ENCODE measurements at places on chromosomes 7 and 10.

GRCh38 chr10:104816501-104816900 is 175.4 kb downstream of the SORCS3 start:
- DNase-seq: no peak

GRCh38 chr10:68543004-68543918 is 15.9 kb upstream of the SLC25A16 start:
- no peak for DNase-seq

GRCh38 chr10:125062227-125062913 is 98.0 kb downstream of the CTBP2 start:
- DNase-seq: no peak

- no peak for DNase-seq
These were observed 195.6 kb downstream of the ELFN1 start for GRCh38 chr7:1865571-1866255.

DNA sequence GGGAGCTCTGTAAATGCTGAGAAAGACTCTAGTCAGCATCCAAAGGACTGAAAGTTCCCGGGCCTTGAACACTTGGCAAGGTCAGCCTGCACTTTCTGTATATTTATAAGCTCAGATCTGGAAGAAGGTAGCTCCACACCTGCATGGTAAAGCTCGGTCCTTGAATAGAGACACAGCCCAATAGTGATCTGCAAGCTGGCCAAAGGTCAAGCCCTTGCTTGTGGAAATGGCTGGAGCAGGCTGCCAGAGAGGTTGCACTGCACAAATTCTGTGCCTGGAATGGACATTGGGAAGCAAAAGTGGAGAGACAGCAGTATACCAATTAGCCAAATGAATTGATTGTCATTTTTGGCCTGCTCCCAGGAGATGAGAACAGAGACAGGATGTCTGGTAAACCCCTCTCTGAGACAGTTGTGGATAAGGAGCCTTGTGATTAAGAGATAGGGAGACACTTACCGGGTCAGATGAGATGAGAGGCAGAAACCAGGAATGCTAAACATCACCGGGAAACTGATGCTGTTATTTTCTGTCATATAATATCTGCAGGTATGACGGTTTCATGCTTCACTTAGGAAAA is 8.0 kb upstream of the FRA10AC1 start:
- DNase-seq: no peak

DNA sequence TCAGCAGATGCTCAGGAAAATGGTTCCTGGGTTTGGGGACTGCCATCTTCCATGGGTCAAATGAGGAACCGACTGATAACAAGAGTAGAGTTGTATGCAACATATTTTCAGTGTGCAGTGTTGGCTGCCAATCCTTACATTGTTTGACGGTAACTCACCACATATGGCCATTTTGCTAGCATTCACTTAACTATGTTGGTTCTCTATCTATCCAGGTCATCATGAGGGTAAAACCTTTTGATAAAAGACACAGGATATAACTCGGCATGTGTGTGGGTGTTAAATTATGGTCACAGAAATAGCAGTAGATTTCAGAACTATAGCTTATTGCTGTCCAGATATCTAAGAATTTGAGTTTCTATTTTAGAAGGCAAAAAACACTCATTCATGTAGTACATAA is 140.7 kb upstream of the AOAH start:
- no peak for DNase-seq

DNA sequence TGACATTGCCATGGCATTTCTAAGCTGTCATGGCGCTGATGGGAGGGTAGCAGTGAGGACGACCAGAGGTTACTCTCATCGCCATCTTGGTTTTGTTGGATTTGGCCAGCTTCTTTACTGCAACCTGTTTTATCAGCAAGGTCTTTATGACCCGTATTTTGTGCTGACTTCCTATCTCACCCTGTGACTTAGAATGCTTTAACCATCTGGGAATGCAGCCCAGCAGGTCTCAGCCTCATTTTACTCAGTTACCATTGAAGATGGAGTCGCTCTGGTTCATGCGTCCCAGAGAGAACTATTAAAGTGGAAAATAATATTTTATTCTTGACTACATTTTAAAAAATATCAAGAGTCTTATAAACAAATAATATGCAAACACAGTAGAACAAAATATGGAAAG is 131.7 kb downstream of the RSU1 start:
- no peak for DNase-seq

DNA sequence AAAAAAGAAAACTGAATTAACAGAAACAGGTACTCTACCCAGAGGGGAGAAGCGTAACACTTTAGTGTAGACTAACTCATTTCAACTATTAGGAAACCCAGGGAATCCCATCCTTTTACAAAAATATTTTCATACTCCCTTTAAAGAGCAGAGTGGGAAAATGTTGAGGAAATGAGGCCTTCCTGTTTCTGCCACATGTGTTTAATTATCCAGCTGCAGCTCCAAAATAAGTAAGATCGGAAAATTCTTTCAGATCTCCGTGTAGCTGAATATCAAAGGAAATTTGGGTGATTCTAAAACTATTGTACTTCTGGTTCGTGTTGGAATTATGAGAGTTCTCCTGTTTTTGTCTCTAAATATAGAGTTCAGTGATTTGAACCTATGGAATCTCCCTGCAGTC is 58.0 kb upstream of the CAV2 start:
- no peak for DNase-seq

Measured in prostate gland (tissue), 2 donors.